ENCODE measurements at places on chromosomes 6 and 20.
A peak's percentile ranks its signal among the peaks of the same experiment; 100 is the strongest.

- DNase-seq: no peak
Measured at GRCh38 chr6:4939241-4939640, 64.6 kb downstream of the RPP40 start.

GRCh38 chr6:33597551-33598322 lies 17.7 kb upstream of the BAK1 start:
- no peak for DNase-seq

GRCh38 chr6:17585766-17586490 lies 14.2 kb upstream of the FAM8A1 start:
- no peak for DNase-seq

GRCh38 chr6:169689287-169689686 lies 12.5 kb downstream of the WDR27 start:
- DNase-seq: no peak

DNA sequence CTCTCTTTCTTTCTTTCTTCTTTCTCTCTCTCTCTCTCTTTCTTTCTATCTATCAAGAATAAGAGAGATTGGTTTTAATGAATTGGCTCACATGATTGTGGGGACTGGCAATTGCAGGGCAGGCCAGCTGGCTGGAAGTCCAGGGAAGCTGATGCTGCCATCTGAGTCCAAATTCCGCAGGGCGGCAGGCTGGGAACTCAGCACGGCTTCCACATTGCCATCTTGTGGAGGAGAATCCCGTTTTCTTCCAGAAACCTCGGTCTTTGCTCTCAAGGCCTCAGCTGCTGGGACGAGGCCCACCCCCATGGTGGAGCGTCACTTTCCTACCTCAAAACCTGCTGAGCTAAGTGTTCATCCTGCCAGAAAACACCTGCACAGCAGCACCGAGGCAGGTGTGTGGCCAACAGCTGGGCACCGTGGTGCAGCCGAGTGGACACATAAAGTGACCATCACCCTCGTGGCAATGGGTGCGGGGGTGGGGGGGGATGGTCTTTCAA lies 58.8 kb upstream of the SLCO4A1 start:
- DNase-seq: no peak

GRCh38 chr20:23501926-23502325 lies 11.0 kb downstream of the CST8 start:
- no peak for DNase-seq

GRCh38 chr20:43840382-43841070 lies 74.1 kb upstream of the TOX2 start:
- peak; percentile 30 for DNase-seq

DNA sequence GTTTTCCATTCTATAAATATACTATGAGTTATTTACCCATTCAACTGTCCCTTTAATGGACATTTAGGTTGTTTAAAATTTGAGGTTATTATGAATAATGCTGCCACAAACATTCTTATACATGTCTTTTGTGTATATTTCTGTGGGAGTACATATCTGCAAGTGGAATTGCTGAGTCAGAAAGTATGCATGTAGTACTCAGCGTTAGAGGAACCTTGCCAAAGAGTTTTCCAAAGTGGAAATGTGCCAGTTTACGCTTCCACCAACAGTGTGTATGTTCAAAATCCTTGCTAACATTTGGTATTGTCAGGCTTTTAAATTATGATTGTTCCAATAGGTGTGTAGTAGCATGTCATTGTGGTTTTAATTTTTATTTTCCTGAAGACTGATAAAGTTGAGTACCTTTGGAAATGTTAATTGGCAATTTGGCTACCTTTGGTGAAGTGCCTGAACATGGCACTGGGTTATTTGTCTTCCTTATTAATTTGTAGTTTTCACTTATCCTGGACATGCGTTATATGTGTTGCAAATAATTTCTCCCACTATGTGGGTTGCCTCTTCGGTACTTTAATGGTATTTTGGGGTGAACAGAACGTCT lies 341.2 kb downstream of the CD83 start:
- DNase-seq: no peak

- no peak for DNase-seq
Measured at GRCh38 chr6:86937219-86938079, at the start of gene HTR1E. HTR1E (plus strand) TSS chr6:86937528; CDS start chr6:87015335, 77,807 bp downstream.

DNA sequence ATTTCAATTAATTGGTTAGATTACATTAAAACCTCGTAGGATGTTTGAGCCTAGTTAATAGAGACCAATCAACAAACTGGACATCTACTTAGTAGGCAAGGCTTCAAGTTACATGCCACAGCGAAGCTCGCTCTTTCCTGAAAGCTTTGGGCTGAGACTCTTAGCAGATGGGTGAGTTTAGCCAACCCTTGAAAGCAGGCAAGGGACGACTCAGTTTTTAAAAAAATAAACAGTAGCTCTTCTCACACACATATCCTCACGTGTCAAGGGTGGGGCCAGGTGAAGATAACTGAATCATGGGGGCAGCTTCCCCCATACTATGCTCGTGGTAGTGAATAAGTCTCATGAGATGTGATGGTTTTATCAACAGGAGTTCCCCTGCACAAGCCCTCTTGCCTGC lies 775 bp downstream of the MTFR2 start:
- no peak for DNase-seq

- DNase-seq: no peak
Measured at GRCh38 chr20:34883809-34884208, 7.4 kb downstream of the ACSS2 start.

DNA sequence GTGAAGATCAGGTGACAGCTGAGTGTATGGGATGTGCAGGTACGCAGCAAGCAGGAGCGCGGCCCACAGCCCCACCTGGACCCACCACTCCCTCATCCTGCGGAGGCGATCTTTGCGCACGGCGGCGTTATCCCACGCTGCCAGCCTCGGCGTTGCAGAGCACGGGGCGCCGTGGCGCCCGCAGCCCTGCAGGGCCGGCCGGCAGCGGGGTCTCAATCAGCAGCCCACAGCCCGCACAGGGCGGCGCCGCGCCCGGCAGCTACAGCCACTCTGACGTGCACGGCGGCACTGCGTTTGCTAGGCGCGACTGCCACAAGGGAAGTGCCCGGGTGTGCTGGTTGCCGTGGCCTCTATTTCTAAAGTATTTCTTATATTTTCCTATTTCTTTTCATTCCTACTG lies 46.9 kb downstream of the LAMA2 start:
- no peak for DNase-seq

- no peak for DNase-seq
Measured at GRCh38 chr6:50369996-50370395, 320.3 kb upstream of the DEFB112 start.

DNA sequence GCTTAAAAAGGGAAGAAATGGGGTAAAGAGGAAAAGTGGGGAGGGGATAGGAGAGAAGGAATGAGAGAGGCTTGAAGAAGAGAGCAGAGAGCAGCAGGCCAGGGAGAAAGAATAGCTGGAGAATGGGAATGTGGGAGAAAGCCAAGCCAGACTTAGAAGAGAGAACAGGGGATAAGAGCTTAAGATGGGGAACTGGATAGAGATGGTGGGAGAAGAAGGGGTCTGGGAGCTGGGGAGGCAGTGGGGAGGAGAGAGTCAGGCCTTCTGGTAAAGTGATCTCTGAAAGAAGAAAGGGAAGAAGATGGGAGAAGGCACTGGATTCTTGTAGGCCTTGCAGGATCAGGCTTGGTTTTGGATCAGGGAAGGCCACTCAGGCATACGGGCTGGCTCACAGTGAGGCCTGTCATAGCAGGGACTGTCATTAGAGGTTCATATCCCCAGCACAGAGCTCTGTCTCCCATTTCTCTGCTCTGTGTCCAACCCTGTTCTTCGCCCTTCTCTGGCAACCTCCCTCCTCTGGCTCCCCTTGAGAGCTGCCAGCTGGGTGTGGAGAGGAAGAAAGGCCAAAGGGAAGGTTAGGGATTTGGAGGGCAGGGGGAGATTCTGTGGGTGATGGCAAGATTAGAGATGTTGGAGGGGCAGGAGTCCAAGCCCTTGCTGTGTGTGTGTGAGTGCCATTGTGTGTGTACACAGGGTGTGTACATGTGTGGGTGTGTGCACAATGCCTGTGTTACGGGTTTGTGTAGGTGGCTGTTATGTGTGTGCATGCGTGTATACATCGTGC lies 9.3 kb downstream of the SYNGAP1 start:
- no peak for DNase-seq

- no peak for DNase-seq
Measured at GRCh38 chr6:118677193-118677592, 25.8 kb upstream of the CEP85L start.

DNA sequence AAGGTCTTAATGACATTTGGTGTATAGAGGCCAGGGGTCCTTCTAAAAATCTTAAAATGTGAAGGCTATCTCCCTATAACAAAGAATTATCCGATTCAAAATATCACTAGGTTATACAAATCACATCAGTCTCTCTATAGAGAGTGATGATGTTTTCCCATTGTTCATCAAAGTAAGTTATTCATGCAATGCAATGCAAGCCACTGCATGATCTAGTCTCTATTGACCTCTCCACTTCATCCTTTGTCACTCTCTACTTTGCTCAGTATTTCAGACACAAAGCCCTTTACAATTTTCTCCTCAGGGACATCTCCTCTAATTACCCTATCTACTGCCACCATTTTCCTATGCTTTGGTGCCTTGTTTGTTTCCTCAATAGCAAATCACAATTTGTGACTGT lies 628.0 kb downstream of the HTR1B start:
- DNase-seq: no peak

GRCh38 chr6:85404564-85405174 lies 45.2 kb upstream of the NT5E start:
- no peak for DNase-seq

DNA sequence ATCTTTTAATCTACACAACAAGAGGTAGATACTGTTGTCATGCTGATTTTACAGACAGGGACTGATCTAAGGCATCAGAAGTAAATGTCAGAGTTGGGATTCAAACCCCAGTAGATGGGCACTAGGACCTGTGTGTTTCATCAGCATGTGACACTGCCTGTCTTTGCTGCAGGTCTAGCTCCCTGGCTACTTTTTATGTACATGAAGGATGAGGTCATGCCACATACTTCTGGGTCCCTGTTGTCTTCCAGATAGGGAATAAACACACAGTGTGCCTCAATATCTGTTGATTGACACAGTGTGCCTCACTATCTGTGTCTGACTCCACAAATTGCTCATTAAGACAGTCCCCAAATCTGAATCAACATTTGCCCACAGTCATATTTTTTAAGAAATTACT lies 106.9 kb downstream of the TFAP2B start:
- no peak for DNase-seq

DNA sequence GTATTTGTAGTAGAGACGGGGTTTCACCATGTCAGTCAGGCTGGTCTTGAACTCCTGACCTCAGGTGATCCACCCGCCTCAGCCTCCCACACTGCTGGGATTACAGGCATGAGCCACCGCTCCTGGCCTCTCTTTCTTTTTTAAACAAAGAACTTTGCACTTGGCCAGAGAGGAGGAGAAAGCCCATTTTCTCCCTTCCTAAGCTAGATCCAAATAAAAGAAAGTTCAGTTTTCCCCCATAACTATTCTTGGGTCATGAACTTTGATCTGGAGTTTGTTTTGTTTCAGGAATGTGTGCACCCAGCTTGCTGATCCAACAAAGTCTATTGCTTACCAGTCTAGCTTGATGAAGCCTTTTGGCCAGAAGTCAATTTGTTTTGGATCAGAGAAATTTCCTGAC lies 23.4 kb downstream of the KCNS1 start:
- DNase-seq: no peak

DNA sequence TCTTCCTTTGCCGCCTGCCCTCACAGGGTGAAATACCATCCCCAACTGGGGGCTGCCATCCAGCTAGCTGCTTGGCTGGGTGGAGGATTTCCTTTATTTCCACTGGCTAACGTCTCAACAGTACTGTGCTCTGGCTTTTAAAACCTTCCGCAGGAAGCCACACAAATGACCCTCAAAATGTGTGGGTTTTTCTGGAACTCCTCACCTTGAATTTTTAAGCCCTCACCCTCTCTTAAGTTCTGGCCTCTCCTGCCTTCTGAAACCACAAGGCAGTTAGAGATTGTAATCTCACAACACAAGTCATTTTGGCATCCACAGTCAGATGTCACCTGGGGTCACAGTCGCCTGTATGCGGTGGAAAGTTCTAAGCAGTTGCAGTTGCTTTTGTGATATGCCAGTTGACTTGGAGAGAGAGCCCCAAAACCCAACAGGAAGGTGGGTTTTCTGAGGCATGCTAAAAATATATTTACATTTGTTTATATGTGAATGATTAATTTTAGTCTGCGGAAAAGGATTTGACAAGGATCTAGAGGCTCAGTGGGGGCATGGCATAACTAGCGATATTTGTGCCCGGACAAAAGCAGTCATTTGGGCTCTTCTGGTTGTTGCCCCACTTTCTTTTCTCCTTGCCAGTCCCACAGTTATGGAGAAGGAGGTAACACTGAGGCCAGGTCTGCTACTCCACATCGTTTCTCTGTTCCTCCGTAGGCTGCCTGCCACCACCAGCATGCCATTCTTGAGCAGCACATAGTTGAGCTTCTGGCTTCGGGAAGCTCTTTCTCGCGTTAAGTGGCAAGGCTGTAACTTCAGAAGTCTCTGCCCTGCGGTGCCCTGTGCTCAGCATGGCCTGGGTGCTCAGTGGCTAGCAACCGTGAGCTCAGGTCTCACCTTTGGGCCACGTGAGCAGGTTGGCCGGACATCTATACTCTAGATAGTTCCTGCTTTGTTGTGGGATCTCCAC lies 335.3 kb downstream of the CD83 start:
- peak; percentile 38 for DNase-seq

- no peak for DNase-seq
Measured at GRCh38 chr20:55252521-55252920, 752.8 kb downstream of the CBLN4 start.

- no peak for DNase-seq
Measured at GRCh38 chr6:62217866-62218265, 68.2 kb downstream of the KHDRBS2 start.

DNA sequence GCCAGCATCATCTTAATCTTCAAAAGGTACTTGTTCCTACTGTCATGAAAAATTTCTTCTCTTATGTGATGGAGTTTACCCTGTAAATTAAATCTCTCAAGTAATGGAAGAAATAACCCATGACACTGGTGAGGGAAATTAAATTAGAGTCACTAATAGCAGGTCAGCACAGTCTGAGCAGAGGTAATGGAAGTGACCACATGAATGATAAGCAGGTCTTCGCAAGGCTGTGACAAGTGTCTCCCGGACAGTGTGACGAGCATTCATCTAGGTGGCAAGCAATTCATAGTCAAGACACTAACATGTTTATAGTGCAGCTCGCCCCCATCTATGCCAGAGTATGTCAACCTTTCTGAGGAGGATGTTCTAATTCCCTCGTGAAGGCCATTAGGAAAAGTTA lies 249.2 kb downstream of the FRK start:
- DNase-seq: no peak

- no peak for DNase-seq
Measured at GRCh38 chr6:24827162-24827561, 28.4 kb upstream of the ARMH2 start.

DNA sequence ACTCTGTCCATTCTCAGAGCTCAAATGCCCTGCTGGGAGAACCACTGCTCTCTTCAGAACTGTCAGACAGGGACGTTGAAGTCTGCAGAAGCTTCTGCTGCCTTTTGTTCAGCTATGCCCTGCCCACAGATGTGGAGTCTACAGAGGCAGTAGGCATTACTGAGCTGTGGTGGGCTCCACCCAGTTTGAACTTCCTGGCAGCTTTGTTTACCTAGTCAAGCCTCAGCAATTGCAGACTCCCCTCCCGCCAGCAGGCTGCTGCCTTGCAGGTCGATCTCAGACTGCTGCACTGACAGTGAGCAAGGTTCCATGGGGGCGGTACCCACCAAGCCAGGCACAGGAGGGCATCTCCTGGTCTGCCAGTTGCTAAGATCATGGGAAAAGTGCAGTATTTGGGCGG lies 21.8 kb upstream of the UFL1 start:
- peak; percentile 74 for DNase-seq

Data from CD4-positive, alpha-beta T cell treated with Interleukin-12 subunit alpha and Interleukin-12 subunit beta, for 1 hour (primary cell).